ENCODE measurements at places on chromosomes 4 and X. TPM values are rescaled to one million over a fixed set of nuclear protein-coding genes. Genes with fewer than 3 reads are reported as not detected.

LUZP4 gene
- total RNA-seq, result not detected

HTR2C gene
- total RNA-seq, result not detected

SULT1B1 gene
- total RNA-seq, result 14.0 TPM

NLRP2B gene
- total RNA-seq, result not detected

F8A2 gene
- total RNA-seq, result not detected

FRG2 gene
- not detected for total RNA-seq

ANXA5 gene
- total RNA-seq, result 810 TPM

KDR gene
- 163 TPM for total RNA-seq

NAP1L3 gene
- total RNA-seq, result 0.60 TPM
